SHP77 (cell line): ENCODE measurements at places on chromosomes 4 and X.

DNA sequence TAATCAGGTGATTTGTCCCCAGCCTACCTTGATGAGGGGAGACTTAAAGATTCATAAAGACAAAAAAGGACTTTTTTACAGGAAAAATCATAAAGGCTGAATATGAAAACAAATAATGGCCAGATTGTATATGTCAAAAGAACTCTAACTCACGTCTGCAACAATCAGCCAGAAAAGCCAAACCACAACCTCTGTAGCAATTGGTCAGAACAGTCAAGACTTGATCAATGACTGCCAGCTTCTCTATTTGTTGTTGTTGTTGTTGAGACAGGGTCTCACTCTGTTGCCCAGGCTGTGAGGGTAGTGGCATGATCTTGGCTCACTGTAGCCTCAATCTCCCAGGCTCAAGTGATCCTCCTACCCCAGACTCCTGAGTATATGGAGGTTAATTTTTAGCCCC, 35.9 kb upstream of the PPA2 start:
- no peak for DNase-seq

GRCh38 chr4:14221176-14221575, 593.7 kb upstream of the BOD1L1 start:
- no peak for DNase-seq

DNA sequence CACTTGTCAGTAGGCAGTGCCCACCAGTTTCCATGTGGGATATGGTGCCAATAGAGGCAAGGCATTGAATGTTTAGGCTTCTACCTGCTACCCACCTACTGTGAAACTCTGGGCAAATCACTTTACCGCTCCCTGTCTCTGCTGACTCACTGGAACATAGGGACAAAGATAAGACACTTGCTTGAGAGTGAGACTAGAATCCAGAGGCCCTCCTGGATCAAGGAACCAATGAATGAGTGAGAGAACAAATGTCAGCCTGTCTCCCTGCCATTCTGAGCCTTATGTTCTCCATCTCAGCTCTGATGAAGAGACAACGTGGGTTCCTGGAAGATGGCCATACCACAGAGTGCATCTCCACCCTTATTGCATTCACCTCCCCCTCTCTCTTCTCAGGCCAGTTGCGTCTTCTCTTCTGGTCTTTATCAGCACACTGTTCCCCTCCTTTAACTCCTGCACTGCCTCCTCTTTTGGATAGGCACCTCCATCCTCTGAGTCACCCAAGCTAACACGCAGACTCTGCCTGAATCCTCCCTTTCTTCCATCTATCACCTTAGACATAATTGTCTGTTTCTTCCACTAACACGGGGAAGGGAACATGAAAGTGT, 15.4 kb upstream of the PRRG3 start:
- no peak for DNase-seq

- DNase-seq: no peak
These were observed 113.4 kb upstream of the LIMCH1 start for GRCh38 chr4:41424522-41424921.

DNA sequence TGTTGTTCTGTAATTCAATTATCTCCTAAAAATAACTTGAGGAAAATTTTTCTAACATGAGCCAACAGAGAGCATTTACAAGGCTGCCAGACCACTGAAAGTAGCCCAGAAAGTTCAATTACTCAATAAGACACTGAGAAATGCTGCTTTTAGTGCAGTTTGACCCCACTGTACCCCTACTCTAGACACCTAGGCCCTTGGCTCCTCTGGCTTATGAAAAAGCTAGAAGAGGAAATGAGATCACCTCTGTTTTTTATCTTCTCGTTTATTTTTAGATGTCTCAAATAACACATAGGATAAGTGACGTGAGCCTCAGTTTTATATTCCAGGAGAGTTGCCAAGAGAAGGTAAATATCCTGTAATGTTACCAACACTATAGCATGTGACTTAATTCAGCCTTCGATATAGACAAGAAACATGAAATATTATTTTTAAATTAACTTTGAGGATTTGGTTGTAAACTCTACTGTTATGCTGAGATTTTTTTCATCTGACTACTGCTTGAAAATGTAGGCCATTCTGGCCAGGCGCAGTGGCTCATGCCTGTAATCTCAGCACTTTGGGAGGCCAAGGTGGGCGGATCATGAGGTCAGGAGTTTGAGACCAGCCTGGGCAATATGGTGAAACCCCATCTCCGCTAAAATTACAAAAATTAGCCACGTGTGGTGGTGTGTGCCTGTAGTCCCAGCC, 24.4 kb downstream of the TNIP3 start:
- DNase-seq: peak; percentile 3

DNA sequence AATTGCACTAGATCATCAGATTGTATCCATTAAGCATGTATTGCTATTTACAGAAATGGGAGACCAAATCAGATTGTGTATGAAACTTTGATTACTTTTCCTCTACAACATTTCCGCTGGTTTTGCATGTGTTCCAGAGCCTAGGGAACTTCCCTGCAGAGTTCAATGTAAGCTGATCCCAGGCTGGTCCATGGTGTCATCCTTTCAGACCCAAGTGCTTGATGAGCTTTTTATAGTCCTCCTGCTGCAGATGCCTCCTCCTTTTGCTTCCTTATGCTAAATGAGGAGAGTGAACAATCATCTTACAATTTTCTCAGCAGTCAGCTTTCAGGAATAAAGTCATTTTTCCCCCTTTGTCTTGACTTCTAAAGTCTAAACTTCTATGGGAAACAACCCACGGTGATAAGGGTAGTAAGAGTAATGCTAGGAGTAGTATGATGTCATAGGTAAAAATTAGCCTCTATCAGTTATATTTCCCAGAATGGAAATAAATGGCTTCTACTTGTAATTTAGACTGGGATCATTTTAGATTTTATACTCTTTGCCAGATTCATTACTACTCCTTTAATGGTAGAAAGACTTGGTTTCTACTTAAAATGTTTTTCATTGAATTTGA, 55.1 kb upstream of the SLC4A4 start:
- no peak for DNase-seq

DNA sequence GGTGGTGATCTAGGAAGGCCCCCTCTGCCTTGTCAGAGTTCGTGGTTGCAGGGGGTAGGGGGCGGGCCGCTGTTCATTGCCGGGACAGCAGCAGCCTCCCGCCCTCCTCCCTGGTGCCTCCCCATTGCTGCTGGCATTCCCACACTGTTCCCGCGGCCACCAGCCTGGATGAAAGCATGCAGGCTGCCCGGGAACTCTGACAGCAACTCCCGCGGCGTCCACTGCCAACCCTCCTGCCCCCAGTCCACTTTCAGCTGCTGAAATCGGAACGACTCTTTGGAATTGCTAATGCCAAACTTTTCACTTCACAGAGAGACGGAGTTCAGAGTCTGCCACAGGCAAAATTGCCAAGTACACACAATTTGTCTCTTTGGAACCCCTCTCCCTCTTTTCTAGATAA, 121.9 kb downstream of the BEND2 start:
- DNase-seq: no peak
